Activated T-cell treated with anti-CD3 and anti-CD28 coated beads for 1 hour (primary cell): ENCODE measurements at places on chromosomes 3 and 15.
A peak's percentile ranks its signal among the peaks of the same experiment; 100 is the strongest.

DNA sequence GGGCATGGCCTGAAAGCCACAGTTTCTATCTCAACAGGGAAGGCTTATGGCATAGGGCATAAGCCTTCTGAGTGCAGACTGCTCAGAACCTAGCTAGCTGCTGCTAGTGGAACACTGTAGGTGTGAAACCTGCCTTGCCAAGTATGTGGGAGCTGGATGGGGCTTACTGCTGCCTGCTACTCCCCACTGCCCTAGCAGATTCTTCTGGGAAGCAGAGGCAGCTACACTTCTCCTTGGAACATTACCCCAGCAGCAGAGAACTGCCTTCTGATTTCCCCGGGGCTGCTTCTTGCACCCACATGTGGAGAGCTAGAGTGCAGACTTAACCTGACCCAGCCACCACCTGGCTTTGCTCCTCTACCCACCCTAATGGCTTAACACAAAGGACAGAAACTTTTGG is 215.7 kb downstream of the POLQ start:
- no peak for DNase-seq

DNA sequence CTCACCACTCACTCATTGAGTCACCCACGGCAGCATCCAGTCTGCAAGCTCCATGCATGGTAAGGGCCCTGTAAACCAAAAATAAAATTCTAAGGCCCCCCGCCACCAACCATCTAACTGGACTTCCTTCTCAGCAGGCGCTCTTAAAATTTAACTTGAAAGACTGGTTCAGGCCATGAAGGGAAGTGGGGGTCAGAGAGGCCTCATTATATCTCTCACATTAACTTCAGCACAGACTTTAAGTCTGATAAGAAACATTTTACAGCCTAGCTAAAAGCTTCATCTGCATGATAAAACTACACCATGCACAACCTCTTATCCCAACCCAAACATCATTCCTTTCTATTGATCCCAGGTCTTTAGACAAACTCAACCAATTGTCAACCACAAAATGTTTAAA is 38.5 kb downstream of the FBLN2 start:
- no peak for DNase-seq

GRCh38 chr3:38834110-38834509 is 18.1 kb upstream of the SCN10A start:
- no peak for DNase-seq

GRCh38 chr3:30042274-30042859 is 564.0 kb upstream of the TGFBR2 start:
- DNase-seq = peak; percentile 33

DNA sequence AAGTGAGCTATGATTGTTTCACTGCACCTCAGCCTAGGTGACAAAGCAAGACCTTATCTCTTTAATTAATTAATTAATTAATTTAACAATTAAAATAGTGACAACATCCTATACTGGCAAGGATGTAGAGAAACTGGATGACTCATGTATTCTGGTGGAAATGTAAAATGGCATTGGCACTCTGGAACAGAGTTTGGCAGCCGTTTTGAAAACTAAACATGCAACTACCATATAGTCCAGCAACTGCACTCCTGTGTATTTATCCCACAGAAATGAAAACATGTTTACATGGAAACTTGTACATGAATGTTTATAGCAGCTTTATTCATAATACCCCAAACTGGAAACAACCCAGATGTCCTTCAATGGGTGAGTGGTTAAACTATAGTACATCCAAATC is 56.6 kb downstream of the ANP32A start:
- DNase-seq = no peak

- no peak for DNase-seq
These were observed 48.8 kb upstream of the ATP2B2 start for GRCh38 chr3:10554236-10554611.

- DNase-seq = no peak
These were observed 17.7 kb downstream of the CTNNB1 start for GRCh38 chr3:41216993-41217392.

- DNase-seq = no peak
These were observed 665.9 kb downstream of the SQOR start for GRCh38 chr15:46300716-46301115.

- no peak for DNase-seq
These were observed 177.1 kb downstream of the UACA start for GRCh38 chr15:70586241-70586640.

- DNase-seq = no peak
These were observed 14.5 kb downstream of the GNAI2 start for GRCh38 chr3:50250514-50250913.

- no peak for DNase-seq
These were observed at the start of gene THBS1 for GRCh38 chr15:39580485-39581241. TSS of gene THBS1 (plus strand) at chr15:39581079. CDS start at chr15:39581858, 779 bp downstream.

DNA sequence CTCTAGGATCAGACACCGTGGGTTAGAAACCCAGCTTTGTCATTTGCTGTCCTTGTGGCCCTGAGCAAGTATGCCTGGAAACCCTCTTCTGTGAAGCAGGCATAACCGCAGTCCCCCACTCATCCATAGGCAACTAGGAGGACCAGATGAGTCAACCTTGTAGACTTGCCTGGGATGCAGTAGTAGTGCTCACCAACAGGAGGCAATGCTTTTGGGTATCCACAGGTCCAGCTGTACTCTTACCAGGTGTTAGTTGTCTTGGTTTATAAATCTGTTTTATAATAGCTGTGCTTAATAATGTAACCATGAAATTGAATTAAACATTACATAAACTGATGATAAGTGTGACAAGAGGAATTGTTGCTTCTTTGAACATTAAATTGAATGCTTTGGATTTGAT is 389.3 kb downstream of the IL20RB start:
- DNase-seq = no peak

- DNase-seq = no peak
These were observed 45.1 kb downstream of the SEMA5B start for GRCh38 chr3:122982216-122983185.

DNA sequence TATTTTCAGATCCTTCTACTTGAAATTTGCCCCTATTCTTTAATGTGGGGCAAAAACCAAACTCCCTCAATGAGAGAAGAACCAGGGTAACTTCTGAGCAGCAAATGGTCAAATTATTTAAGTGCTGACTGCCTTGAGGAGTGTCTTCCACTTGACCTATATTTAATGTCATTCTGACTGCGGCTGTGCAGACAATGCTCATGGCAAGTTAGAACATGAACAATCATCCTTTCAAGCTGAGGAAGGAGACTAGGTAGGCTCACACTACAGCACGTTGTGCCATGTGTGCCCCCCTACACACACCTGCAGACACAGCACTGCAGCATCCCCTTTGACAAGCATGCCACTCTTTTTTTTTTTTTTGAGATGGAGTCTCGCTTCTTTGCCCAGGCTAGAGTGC is 98.2 kb downstream of the OSBPL10 start:
- DNase-seq = no peak

- DNase-seq = no peak
These were observed 56.6 kb upstream of the APEH start for GRCh38 chr3:49617390-49618013.

GRCh38 chr3:144636833-144637232 is 665.2 kb downstream of the DIPK2A start:
- no peak for DNase-seq

GRCh38 chr3:128618398-128618726 is 32.3 kb downstream of the RPN1 start:
- DNase-seq = no peak

DNA sequence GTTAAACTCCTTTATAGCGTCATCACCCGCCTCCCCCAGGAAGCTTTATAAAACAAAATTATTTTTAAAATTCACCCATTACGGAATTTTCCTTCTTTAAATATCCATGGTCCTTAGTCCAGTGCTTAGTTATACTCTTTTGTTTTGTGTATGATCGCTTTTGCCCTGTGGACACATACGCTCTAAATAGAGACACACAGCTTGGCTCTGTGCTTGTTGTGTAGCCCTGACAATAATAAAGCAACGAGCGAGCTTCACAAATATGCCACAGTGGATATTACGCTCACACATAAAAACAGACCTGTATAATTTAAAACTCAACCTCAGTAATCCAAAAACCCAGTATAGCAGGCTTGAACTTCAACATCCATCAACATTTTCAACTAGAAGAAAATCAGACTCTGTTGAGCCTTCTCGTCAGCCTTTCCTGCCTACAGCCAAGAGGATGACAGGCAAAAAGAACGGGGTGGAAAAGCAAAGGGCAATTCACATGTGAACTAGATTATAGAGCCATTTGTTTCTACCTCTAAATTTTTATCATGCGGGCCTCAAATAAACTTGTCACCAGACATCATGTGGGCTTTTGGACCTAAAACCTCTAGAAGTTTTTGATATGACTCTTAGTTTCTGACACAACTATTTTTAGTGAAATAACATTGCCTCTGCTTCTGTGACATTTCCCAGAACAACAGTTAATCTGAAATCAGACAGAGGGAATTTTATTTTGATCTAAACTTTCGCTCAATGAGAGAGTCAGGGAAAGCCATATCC is 89.6 kb upstream of the THBS1 start:
- DNase-seq = no peak

GRCh38 chr3:1664266-1664665 is 434.4 kb upstream of the CNTN4 start:
- DNase-seq = no peak

GRCh38 chr15:95669146-95669922 is 661.2 kb upstream of the NR2F2 start:
- DNase-seq = no peak

- DNase-seq = no peak
These were observed 1.4 kb upstream of the ACP3 start for GRCh38 chr3:132315851-132316250.

- DNase-seq = no peak
These were observed 4.2 kb downstream of the UBAP1L start for GRCh38 chr15:65110676-65111292.

DNA sequence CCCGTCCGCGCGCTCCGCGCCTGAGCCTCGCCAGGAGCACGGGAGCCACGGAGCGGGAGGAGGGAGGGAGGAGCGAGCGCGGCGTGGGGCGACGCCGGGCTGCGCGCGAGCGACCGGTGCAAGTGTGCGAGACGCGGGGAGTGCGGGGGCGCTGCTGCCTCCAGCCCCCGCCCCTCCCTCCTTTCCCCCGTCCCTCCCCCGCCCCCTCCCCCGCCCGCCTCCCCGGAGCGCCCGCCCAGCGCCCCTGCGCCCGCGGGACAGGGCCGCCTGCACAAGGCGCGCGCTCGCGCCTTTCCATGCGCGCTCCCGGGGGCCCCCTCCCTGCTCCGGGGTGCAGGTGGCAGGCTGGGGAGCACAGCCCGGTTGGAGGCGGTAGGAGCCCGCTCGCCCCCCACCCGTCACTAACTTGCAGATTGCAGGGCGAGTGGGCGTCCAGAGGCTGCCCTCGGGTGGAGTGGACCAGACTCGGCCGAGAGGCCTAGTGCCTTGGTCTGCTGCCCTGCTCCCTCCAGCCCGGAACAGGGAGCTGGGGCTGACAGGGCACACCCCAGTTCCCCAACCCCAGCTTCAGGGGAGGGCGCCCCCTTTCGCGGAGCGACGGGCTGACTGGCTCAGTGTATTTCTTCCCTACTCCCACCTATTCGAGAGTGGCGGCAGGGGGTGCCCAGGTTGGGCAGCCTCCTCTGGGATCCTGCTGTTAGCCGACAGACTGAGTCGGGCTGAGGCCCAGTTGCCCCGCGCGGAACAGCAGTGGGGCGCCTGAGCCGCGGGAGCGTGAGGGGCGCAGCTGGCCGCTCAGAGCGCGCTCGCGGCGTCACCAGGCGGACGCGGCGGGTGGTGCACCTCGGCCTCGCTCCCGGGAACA is at the start of gene WNT7A:
TSS of gene WNT7A (minus strand) at position 126 of the 865 bp plus-strand sequence. CDS start 255 bp downstream, outside the sequence.
- DNase-seq = peak; percentile 57

GRCh38 chr3:170961616-170962400 is 53.4 kb upstream of the EIF5A2 start:
- no peak for DNase-seq

GRCh38 chr3:10007126-10007782 is 19.0 kb upstream of the FANCD2 start:
- no peak for DNase-seq

DNA sequence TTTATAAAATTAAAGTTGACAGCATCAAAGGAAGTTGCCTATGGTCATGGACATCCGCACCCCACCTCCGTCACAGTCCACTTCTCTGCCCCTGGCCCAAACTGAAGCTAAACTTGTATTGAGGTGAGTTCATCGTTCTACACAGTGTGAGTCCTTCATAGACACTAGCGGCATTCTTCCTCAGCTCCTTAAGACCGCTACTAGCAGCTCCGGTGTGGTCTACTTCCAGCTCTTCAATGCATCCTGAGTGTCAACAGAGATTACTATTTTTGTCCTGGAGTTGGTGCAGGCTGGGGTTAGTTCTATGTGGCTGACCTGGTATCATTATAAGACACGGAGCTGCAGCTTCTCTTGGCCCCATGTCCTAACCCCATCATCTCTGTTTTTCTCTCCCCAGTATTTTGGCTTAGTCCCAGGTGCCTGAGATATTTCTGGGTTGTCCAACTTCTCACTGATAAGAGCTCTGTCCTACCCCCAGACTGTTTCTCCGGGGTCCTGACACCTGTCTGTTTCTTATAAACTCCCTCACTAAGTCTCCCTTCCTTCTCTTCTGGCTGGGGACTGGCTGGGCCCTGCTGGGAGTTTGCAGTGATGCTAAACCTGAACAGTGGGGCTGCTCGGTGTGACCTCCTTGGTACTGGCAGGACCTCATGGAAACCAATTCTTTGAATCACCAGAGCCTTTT is 169.2 kb upstream of the ATP10A start:
- no peak for DNase-seq

DNA sequence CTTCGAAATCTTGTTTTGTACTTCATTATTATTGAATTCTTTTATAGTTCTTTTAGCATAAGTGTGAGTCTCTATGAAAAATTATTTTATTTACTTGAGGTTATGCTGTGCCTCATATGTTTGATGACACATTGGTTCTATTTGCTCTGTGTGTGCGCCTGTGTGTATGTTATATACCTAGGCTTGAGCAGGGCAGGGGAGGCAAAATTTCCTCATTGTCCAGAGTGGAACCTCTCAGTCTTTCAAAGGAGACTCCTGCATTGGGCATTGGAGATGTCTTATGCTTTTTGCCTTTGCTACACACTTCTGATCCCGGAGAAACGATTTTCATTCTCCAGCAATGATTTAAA is 58.4 kb downstream of the ALCAM start:
- no peak for DNase-seq

DNA sequence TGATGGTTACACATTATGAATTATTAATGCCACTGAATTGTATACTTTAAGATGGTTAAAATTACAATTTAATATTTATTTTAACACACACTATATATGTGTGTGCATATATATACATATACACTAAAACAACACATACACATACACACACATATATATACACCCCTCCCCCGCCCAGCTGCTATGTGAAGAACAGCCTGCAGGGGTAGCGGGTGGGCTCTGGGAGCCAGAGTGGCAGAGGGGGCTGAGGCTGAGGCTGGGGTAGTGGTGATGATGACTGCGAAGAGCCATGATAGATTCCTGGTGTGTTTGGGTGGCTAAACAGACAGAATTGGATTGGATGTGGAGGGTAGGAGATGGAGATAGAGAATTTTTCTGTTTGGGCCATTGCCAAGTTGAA is 39.4 kb upstream of the APEH start:
- DNase-seq = no peak
